ENCODE measurements at places on chromosomes 4 and X.

DNA sequence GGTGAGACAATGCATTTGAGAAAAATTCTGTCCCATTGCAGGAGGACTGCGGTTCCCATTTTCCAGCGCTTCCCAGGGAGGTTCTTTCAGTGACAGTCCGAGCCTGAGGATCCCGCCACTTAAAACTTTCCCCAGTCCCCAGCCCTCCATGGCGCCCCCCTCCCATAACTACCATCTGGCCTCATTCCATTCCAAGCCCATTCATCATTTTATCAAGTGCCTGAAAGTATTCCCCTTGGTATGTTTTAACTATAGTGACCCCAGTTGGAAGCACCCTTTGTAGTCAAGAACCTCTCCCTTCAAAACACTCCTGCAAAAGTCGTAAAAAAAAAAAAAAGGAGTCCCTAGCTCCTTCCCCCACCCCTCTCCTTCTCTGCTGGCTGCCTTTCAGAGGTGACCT, 1.2 kb downstream of the RASL11B start:
- no peak for DNase-seq

DNA sequence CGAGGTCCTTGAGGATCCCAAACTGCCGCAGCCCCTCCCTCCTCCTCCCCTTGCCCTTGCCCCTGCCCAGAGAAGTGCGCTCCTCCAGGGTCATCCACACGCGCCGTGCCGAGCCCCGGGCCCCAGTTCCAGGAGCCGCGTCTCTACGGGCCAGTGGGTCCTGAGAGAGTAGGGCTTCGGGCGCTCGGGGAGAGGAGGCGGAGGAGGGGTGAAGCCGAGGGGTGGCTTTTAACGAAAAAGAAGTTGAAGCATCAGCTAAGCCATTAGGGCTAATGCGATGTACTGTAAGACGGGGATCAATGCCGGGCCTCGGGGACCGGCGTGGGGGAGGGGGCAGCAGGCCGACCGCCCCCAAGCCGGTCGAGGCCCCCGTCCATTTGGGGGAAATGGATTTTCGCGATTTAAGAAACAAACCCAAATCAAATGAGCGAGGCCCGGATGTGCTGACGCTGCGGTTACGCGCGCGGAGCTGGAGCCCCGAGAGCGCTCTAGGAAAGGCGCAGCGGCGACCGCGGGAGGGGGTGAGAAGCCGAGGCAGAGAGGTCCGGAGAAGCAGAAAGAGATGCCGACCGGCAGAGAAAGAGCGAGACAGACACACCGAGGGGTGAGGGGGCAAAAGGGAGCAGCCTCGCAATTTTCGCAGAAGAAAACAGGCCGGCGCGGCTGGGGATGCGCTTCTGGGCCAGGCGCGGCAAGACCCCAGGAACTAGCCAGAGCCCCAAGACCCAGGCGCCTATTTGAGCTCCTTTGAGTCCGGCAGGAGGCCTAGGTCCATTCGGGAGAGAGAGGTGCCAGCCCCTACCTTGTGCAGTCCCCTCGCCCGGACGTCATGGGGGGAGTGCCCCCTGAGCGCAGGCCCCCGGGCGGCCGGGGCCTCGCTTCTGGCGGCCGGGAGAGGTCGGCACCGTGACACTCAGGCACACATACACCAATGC, 13.6 kb downstream of the HMX1 start:
- DNase-seq = no peak

GRCh38 chr4:14582677-14583076, 419.6 kb upstream of the CPEB2 start:
- DNase-seq = no peak

DNA sequence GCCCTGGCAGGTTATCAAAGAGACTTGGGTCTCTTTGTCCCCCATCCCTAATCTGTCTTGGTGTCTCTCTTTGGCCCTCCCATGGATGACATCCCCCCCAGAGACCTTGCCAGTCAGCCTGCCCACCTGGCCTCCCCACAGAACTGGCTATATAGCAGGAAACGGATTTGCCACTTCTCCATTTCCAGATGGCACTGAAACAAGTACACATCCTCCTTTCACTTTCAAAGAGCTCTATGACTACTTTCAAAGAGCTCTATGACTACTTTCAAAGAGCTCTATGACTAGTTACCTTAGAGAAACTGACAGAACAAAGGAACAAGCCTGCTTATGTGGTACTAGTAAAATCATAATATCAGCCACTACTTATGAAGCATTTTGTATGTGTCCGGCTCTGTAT, 175.3 kb downstream of the MAML3 start:
- DNase-seq = no peak

DNA sequence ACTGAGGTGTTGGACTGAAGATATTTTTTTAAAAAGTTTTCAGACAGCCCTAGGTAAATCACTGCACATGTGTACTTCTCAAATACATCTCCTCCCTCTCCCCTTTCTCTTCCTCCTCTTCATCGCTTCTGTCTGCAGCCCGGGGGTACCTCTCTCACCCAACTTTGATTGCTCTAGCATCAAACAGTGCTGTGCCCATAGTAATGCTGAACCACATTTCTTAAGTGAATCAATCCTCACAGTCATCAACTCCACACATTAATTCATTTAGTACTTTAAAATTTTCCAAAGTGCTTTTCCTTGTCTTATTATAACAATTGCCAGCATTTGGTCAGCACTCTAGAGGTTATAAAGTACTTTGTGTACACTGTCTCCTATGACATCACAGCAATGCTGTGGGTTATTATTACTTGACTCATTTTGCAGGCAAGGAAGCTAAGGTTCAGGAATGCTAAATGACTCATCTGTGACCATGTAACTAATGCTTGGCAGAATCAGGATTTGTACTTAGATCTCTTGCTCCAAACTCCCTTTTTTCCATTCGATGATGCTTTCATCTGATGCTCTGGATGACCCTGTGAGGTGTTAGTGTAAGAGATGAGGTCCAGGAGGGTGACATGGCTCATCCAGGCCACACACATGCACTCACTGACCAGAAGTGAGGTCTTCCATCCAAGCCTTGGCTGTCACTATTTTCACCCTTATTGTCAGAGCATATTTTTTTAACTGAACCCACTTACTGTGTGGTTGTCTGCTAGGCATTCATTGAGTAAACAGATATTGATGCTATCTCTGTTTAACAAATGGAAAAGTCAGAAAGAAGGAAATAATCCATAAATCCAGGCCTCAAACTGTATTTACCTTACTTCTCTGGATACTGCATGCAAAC, 58.8 kb downstream of the RHOH start:
- no peak for DNase-seq

DNA sequence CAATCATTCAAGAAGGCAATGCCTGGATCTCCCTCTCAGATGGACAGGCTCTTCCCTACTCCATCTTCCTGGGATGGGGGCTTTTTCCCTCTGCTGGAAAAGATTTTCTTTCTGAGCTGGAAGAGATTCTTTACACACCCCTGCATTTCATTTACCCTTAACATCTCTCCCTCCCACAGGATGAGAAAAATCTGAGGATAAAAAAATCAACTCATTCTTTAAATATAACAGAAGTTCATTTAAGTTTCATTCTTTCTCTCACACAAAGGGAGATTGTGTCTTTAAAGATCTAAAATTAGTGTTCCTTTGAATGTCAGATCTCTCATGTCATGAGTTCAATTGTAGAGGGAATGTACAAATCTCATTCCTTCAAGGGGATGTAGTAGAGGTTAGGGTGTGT, 109.0 kb downstream of the ZNF518B start:
- no peak for DNase-seq

- DNase-seq = no peak
These were observed 138.3 kb downstream of the PDE5A start for GRCh38 chr4:119490335-119490734.

DNA sequence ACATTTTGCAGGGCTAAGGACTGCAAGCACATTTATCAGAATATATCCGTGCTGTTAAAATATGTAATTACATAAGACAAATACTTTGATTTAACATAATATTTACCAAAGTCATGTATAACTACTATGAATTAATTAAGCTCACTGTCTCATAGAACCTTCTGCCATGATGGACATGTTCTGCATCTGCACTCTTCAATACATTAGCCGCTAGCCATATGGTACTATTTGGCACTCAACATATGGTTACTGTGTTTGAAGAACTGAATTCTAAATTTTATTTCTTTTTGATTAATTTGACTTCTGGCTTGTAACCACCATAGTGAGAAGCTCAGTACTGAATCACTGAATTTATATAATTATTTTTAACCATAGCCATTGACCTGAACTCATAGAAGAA, 427.0 kb upstream of the TRAM1L1 start:
- no peak for DNase-seq

Measured in breast epithelium (tissue), 4 donors.